ENCODE measurements at places on chromosomes 2 and 18.

- DNase-seq: peak; percentile 56
These were observed 23.7 kb upstream of the MYO5B start for GRCh38 chr18:50218432-50219197.

DNA sequence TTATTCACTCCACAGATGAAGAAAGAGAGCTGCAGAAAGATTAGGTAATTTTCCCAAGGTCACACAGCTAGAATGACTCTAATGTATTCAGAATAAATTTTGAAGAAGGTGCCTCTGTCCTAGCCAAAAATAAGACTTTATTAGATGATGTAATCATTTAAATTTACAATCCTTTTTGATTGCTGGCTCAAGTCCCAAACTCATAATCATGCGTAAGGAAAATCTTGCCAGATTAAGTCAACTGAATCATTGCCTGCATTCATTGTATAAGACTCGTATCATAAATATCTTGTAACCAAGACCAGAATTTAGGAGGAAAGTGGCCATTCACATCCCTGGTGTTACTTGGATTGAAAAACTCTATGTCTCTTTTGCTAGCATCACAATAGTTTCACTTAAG is 53.1 kb upstream of the STK39 start:
- no peak for DNase-seq

GRCh38 chr18:48445540-48445939 is 36.4 kb upstream of the ZBTB7C start:
- peak; percentile 76 for DNase-seq

- DNase-seq: peak; percentile 46
These were observed 821.8 kb downstream of the MBD2 start for GRCh38 chr18:53402670-53403069.

DNA sequence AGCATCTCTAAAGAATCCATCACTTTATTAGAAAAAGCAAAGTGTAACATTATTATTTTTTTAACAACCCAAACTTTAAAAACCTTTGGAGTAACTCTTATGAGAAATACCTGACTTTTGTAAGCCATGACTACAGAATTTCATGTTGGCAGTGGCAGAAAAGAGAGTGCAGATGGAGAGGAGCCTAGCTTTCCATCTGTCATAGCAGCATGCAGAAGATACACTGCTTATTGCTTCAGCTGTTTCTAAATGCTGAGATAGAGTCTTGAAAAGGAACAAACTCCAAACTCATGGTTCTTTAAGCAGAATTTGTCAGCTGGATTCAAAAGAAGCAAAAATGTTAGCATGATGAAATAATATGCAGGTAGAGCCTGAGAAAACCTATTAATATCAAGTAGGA is 1130.3 kb downstream of the DPP10 start:
- no peak for DNase-seq

DNA sequence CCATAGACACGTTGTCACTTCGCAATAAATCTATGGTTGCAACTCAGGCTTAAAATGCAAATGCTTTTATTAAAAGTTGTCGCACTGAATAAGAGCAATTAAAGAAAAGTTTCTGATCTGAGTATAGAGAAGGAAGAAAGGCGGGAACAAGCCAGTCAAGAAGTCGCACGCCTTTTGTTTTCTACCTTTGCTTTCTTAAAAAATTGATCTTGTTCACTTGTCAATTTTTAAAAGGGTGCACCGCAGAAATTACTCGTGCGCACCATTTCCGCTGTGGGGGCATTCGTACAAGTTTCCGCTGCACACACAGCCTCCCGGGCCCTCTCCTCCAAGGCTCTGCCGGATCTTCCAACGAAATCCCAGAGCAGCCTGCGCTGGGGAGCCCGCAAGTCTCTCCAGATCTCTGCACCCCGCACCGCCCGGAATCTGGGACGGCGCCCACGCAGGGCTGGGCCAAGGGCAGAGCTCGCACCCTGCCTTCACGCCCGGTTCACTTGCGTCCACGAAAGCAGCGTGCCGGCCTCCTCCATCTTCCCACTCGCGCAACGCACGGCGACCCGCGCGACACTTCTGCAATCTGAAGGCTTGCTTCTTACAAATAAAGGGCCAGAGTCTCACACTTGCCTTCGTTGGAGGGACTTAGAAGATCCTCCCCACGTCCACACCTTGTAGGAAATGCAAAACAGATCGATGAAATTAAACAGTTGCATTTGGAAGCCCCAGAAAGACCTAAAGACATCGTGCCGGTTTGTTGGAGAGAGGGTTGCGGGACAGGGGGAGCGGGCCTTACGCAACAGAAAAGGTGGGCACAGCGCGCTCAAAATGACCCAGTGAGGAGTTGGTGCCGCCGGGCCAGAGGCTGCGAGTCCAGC is 2.6 kb upstream of the SALL3 start:
- DNase-seq: no peak

- DNase-seq: no peak
These were observed 102.9 kb downstream of the DHRS9 start for GRCh38 chr2:169172151-169172735.

- no peak for DNase-seq
These were observed 371.6 kb upstream of the LRP1B start for GRCh38 chr2:142502402-142502801.

DNA sequence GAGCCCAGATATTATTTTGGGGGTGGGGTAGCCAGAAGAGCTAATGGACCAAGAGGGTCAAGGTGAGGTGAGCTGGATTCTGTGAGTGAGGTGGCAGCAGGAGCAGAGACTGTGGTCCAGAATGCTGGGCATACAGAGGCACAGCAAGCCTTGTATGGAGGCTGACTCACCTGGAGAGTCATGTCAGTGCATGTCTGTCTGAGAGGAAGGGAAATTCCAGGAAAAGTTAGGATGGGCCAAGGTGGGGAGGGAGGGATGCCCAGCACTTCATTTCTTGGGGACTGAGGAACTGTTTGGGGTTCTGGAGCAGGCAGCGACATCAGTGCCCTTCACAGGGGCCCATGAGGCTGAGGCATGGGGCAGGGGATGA is 21.1 kb downstream of the PER2 start:
- no peak for DNase-seq

DNA sequence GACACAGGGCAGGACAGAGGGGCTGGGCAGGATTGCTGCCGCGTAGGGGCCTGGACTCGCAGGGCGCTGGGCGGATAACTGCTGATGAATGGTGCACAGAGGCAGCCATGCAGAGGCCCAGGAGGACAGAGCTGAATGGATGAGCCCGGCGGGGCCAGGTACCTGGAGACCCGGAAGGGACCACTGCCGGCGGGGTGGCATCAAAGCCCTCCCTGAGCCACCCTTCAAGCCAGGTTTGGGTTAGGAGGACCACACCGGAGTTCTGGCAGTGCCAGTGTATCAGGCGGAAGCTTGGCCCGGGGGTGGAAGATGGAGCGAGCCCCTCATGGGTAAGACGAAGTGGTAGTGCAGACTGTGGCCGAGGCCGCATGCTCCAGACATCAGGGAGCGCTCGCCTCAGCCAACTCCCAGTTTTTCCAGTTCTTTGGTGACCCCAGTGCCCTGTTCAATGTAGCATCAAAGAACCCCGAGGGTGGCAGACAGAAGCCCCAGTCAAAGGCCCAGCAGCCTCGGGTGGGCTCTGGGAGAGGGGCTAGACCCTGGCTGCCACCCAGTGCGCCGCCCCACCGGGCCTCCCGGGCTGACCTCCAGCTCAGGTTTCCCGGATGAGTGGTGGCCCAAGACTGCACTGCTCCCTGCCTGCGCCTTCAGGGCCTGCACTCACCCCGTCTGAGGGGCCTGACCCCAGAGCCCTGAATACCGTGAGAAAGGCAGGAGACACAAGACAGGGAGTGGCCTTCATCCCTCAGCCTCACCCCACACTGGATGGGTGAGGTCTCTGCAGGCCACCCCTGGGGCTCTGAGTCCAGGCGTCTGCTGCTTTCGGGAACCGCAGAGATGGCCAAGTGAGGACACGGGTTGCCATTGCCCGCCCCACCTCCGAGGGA is 50.9 kb downstream of the ACAA2 start:
- no peak for DNase-seq

GRCh38 chr18:76145521-76146376 is 349.3 kb downstream of the ZNF516 start:
- no peak for DNase-seq

- no peak for DNase-seq
These were observed 451.7 kb upstream of the SMIM21 start for GRCh38 chr18:75879196-75879595.

DNA sequence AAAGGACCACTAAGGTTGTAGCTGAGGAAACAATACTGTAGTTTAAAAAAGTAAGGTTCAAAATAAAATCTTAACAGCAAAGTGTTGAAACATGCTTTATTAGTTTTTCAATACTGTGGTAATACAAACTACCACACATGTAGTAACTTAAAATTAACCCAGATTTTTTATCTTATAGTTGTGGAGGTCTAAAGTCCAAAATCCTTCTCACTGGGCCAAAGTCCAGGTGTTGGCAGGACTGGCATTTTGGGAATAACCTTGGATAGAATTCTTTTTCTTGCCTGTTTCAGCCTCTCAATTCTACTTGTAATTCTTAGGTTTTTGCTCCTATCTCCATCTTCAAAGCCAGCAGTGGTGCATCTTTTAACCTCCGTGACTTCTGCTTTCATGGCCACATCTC is 942.0 kb downstream of the TSN start:
- DNase-seq: no peak

GRCh38 chr2:240925191-240925567 is 19.0 kb downstream of the CROCC2 start:
- no peak for DNase-seq

Data from COR-L47 (cell line).